ENCODE measurements at places on chromosomes 4 and X.

DNA sequence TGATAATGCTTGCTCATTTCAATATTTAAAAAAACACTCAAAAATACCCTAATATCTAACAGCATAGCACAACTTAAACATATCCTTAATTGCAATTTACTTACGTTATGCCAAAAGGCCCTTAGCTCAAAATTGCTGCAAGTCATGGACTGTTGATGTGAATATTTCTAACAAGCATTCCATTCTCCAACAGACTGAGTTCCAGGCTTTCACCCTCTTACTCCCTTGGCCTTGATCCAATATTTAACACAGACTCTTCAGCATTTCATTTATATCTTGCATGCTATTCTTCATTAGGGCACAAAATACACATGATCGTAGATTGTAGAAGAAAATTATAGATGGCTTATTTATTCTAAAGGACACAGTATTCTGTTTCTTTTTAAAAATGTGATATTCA, 96.5 kb downstream of the RNF150 start:
- DNase-seq = no peak

DNA sequence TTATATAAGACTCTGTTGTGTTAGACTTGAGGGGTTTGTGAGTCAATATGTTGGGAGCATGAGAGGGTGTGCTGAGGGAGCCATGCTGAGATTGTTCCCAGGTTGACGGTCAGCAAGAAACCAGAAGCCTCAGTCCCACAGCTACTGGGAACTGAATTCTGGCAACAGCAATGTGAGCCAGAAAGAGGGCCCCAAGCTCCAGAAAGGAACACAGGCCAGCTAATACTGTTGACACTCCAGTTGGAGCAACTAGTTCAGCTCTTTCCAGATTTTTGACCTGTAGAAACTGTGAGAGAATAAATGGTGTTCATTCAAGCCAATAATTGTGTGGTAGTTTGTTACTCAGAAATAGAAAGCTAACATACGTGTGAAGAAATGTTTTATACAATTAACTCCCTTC, 17.1 kb downstream of the ADH1A start:
- no peak for DNase-seq

- no peak for DNase-seq
Measured at GRCh38 chr4:84237008-84237407, 262.1 kb downstream of the NKX6-1 start.

- peak; percentile 42 for DNase-seq
Measured at GRCh38 chrX:56729152-56729850, at the start of gene NBDY. Gene NBDY (plus strand): TSS chrX:56729243. CDS start chrX:56729354, 111 bp downstream.

DNA sequence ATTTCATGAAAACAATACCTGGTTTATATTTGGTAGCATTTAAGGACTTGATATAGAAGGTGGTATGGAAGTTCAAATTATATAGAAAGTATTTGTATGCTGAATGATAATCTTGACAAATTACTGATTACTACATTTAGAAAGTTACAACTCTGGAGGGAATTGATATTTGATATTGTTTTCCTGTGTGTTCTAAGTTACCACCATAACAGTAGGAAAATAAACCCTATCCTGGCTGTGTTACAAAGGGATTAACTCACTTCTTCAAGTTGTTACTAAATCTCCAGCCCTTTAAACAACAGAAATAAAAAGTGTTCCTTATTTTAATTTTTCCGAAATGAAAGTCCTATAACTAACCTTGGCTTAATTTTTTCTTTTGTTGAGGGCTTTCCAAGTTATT, 36.6 kb downstream of the FHL1 start:
- no peak for DNase-seq

All from NCI-H2171 (cell line).